Hepatic stellate cell (primary cell): ENCODE measurements at places on chromosomes 2 and 18.
A peak's percentile ranks its signal among the peaks of the same experiment; 100 is the strongest.

DNA sequence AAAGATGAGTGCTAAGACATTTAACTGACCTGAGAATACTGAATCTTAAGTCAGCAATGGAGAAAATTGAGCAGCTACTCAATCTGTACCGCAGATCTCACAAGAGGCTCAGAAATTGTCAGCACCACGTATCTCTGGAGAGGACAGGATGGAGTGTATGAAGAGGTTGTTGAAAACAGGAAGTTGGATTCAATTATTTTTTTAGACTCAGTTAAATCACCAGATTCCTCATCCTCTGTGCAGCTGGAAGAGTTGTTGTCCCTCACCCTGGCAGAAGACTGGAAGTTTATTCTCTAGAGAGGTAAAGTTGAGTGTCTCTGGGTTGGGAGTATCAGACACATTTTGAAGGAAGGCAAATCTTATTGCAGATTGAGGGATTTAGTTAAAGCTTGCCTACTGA, 114.9 kb upstream of the NT5C1B start:
- no peak for DNase-seq

- DNase-seq: no peak
Observed at GRCh38 chr2:64799592-64800252, 146.0 kb upstream of the SERTAD2 start.

GRCh38 chr2:159613091-159613490, 3.3 kb downstream of the BAZ2B start:
- no peak for DNase-seq

GRCh38 chr2:118986738-118987137, 44.7 kb downstream of the MARCO start:
- DNase-seq: no peak

- peak; percentile 97 for DNase-seq
Observed at GRCh38 chr2:127398239-127398590, 10.4 kb upstream of the MAP3K2 start.

DNA sequence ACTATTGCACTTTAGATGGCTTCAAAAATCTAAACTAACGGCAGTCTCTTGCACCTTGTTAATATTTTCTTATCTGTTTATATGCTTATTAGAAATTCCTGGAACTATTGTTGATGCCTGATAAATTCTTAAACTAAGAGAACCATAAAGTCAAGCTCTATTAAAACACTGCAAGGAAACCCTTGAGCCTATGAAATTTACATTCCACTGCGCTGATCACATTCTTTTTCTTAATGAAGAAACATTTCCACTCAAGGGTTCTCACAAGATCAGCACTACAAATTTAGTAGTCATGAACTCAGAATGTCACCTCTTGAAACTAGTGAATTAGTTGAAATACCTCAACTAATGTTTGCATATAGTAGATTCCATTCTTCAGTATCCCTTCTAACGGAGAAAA, 331.8 kb upstream of the SLC8A1 start:
- DNase-seq: no peak

DNA sequence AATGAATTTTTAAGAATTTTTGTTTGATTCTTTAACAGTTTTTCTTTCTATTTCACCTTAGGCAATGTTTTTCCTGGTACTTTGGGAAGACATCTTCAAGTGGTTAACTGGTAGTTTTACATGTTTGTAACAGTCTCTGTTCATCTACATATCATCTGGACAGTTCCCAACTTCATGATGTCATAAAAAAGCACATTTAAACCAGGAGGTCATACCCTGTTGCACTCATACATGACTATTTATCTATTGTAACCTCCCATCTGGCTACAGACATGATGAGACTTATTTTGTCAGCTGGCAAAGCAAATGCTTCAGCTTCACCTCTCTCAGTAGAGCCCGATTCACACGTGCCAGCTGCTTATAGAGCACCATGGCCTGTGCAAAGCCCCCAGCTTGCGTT, 99.8 kb upstream of the YPEL5 start:
- no peak for DNase-seq

- no peak for DNase-seq
Observed at GRCh38 chr2:47688561-47688960, 94.4 kb upstream of the MSH6 start.
